ENCODE measurements at places on chromosomes 12 and 14. TPM values are rescaled to one million over a fixed set of nuclear protein-coding genes. Genes with fewer than 3 reads are reported as not detected.

The EPYC gene
- 5.6 TPM for total RNA-seq

The VDR gene
- 5.6 TPM for total RNA-seq

The CIDEB gene
- not detected for total RNA-seq

The SLC25A21 gene
- not detected for total RNA-seq

The TAS2R43 gene
- total RNA-seq, result not detected

The GPR132 gene
- not detected for total RNA-seq

The HAL gene
- 0.14 TPM for total RNA-seq

The FITM1 gene
- total RNA-seq, result not detected

The LMNTD1 gene
- not detected for total RNA-seq

The MSI1 gene
- 0.35 TPM for total RNA-seq

The HOXC6 gene
- total RNA-seq, result 0.27 TPM

The SYCP3 gene
- not detected for total RNA-seq

The MSRB3 gene
- total RNA-seq, result 6.6 TPM

The PZP gene
- total RNA-seq, result not detected

All from H4 (cell line).